SK-N-SH (cell line): ENCODE measurements at places on chromosomes 2 and 18.

DNA sequence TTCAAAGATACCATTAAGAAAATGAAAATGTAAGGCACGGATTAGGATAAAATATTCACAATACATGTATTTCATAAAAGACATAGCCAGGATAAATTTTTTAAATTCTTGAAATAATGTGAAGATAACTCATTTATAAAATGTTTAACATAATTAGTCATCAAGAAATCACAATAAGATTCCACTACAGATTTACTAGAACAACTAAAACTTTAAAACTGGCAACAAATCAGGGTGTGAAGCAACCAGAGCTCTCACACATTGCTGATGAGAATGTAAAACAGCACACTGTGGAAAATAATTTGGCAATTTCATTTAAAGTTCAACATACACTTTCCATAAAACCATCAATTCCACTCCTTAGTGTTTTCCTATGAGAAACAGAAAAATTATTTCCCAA lies 89.6 kb upstream of the UBE2E3 start:
- no peak for DNase-seq

- DNase-seq: no peak
Observed at GRCh38 chr18:67194886-67195285, 321.6 kb downstream of the DSEL start.

- no peak for DNase-seq
Observed at GRCh38 chr18:59719544-59720181, 22.4 kb upstream of the CCBE1 start.

GRCh38 chr18:44620812-44621211 lies 59.9 kb upstream of the SETBP1 start:
- no peak for DNase-seq

DNA sequence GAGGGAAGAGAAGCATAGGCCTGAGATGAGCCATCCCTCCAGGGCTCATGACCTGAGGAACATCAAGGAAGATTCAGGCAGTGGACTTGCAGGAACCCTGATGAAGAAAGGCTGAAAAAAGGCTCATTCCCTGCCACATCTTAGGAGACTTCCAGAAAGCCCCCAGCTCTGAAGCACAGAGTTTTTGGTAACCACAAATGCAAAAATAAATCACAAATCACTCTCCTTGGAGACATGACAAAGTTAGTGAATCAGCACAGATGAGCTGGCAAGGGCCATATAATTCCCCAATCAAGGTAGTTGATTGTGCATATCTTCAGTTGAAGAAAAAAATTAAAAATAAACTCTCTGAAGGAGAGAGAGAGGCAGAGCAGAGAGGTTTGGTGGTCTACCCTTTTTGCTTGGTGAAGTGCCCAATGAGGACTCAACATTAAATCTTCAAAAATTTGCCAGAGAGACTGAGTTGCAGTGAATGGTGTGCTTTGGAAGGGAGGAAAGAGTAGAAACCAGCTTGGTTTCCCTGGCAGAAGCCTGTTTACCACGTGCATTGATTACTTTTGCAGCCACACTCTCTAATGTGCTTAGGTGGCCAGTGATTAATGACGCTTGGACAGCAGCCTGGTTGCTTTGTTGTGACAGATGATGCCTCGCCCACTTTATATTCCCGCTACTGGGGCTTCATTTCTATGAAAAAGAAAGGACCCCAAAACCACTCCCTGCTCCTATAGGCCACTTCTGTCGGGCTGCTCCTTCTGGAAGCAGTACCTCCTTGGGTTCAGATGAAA lies 257.4 kb upstream of the SLC14A2 start:
- no peak for DNase-seq

- no peak for DNase-seq
Observed at GRCh38 chr2:231259104-231259503, 60.7 kb downstream of the ARMC9 start.

DNA sequence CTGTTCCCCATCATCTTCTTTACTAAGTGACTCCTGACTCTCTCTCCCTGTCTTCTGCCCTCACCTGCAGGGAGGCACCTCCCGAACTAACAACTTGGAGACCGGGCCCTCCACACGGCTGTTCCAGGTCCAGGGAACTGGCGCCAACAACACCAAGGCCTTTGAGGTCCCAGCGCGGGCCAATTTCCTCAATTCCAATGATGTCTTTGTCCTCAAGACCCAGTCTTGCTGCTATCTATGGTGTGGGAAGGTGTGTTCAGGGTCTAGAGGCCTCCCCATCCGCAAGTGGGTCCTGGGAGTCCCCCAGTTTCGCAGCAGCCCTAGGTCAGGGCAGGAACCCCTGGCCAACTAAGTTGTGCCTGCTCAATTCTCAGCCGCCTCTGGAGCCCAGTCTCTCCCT lies 15.5 kb downstream of the VIL1 start:
- DNase-seq: no peak

DNA sequence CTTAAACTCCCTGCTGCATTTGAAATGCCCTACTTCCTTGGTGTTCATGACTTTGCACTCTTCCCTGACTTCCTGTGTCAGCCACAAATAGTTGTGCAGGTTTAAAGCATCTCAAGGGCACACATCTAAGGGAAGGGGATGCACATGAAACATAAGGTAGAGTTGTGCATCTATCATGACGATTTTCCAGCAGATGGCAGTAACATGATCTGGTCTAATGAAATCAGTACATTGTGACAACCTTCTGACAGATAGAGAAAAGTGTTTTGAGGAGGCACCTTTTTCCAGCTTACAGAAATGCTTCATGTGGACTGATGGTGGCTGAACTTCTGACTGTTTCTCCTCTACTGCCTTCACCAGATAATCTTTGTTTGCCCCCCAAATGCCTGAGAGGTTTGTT lies 238.9 kb downstream of the XIRP2 start:
- DNase-seq: no peak

DNA sequence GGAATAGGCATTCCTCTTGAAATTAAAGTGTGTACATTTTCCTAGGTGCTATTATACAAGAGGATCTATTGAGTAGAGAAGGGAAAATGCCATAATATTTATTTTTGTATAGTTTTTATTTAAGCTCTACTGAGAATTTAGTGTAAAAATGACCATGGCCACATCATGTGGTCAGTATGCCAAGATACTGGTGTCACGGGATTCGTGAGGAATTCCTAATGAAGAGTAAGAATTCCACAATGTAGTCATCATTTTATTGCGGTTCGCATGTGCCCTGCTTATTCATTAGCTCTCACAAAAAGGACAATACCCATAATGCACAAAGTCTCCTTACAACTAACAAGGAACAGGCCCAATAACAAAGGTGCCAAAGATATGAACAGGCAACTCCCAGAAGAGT lies 39.3 kb upstream of the PARD3B start:
- no peak for DNase-seq

DNA sequence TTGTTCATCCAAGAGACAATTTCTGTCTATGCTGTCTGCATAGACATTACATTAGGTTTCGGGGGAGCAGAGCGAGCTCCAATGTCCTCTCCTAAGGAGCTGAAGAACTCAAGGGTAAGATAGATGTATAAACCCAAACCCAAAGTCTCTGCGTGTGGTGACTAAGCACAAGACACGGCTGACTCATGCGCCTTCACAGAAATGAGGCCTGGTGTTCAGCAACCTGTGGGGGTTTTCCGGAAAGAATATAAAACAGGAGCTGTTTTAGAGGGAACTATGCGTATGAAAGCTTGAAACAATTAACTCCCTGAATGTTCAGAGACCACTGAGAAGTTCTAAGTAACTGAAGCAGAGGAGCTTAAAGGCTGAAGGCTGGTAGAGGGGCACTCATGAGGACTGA lies 154.7 kb downstream of the SOX11 start:
- no peak for DNase-seq

- no peak for DNase-seq
Observed at GRCh38 chr18:11245879-11246278, 96.5 kb upstream of the PIEZO2 start.

- DNase-seq: no peak
Observed at GRCh38 chr18:11857177-11857887, 6.1 kb downstream of the CHMP1B start.
